ENCODE measurements at places on chromosomes 12 and 14.

DNA sequence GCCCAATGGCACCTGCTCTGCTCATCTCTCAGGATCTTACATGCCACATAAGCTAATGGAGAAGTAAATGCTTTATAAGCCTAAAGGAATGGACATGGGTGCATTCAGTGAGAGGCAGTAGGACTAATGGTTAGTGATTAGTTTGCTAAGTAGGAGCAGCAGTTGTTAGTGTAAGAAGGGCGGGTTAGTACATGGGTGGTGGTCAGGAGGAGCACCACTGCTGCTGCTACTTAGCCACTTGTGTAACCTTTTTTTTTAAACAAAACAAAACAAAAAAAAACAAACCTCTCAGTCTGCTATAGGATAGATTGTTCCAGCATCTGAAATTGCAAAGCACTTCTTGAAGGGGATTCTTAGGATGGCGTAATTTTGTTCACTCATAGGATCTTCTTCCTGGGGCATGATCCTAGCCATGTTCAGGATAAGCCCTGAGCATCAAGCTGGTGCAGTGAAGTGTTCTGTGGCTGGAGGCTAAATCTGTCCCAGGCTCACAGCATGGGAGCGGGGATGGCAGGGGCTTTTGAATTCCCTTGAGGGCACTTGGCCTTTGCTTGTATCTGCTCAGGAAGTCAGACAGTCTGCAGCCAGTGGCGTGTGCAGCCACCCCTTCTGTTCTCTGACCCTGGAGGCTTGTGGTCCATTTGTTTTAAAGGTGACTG lies 63.6 kb downstream of the CHST11 start:
- no peak for DNase-seq

- DNase-seq, result no peak
Observed at GRCh38 chr14:76510181-76510580, 134.2 kb downstream of the ESRRB start.

- DNase-seq, result no peak
Observed at GRCh38 chr14:64910847-64911495, 3.3 kb upstream of the CHURC1 start.

DNA sequence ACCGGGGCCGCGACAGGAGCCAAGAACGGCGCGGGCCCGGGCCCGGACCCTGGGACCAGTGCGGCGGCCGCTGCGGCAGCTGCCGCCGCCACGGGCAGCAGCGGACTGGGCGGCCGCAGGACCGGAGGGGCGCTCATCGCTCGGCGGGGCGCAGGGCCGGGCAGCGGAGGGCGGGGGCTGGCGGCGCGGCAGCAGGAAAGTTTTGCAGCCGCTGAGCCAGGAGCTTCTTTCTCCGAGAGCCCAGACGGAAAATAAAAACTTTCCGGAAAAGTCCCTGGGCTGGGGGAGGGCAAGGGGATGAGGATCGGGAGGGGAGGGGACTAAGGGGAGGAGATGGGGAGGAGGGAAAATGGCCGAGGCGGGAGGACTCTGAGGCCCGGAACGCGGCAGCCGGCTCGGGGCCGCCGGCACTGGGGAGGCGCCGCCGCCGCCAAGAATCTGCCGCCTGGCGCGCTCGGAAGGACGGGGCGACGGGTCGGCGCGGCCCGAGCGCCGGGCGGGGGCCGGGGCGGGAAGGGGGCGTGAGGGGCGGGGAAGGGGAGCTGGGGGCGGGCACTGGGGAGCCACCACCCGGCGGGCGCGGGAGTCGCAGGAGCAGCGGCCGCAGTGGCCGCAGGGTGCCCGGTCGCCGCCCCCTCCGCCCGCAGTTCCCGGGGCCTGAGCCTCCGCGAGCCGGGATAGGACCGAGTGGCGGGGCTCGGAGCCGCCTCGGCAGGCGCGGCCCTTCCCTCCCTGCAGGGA lies at the start of gene PRKD1:
Gene PRKD1, minus strand, starts transcription at position 472 of the 741 bp plus-strand sequence.
- peak; percentile 53 for DNase-seq

GRCh38 chr14:101875041-101875726 lies 89.2 kb upstream of the DYNC1H1 start:
- no peak for DNase-seq

GRCh38 chr12:26997003-26997402 lies 17.2 kb downstream of the TM7SF3 start:
- DNase-seq, result no peak

DNA sequence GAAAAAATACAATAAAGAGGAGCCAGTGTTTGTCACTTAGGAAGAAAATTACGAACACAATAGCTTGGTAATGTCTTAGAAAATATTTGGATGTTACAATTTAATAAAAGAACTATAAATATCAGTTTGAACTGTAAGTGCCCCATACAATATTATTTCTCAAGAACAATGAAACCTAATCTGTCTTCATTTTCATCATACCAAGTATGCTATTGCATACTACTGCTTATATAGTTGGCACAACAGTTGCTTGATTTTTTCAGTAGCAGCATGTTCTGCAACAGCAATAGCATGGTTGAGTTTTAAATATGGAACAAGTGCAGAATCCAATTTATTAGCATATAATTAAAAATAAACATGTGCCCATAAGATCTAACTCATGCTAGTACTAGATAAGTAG lies 564.6 kb downstream of the C12orf50 start:
- no peak for DNase-seq

DNA sequence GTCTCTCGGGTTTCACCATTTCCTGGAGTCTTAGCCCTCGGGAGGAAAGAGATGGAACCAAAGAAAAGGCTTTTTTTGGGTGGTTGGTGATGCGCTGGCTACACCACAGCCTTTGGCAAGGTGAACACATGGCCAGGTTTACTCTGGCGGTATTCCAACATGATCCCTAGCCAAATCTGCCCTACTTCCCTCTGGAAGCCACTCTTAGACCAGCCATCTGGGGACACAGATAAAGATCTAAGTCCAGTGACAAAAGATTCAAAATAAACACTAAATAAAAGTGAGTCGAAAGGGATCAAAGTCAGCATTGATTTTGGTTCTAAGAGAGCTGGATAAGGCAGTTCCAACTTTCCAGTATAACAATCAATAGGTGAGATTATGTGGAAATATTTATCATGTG lies 694.5 kb downstream of the VRK1 start:
- DNase-seq, result no peak

- DNase-seq, result no peak
Observed at GRCh38 chr12:114696443-114697242, 12.7 kb upstream of the TBX3 start.

- DNase-seq, result no peak
Observed at GRCh38 chr12:32390572-32391219, 8.7 kb upstream of the FGD4 start.

DNA sequence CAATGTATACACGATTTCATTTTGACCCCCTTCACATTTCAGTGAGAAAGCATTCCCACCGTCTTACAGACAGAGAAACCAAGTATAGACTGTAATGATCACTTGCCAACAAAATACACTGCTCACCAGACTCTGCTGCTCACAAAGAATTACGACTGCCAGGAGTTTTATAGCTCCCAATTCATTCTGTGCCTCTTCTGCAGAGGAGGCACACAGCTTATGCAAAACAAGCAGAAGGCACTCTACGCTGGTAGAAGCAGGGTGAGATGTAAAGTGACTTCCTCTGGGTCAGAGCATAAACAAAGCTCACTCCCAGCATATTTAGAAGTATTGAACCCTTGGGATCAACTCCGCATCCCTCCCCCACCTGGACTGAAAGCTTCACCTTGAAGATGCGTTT lies 14.6 kb downstream of the SPTB start:
- DNase-seq, result no peak

- DNase-seq, result no peak
Observed at GRCh38 chr12:118618695-118619094, 242.3 kb downstream of the SUDS3 start.

DNA sequence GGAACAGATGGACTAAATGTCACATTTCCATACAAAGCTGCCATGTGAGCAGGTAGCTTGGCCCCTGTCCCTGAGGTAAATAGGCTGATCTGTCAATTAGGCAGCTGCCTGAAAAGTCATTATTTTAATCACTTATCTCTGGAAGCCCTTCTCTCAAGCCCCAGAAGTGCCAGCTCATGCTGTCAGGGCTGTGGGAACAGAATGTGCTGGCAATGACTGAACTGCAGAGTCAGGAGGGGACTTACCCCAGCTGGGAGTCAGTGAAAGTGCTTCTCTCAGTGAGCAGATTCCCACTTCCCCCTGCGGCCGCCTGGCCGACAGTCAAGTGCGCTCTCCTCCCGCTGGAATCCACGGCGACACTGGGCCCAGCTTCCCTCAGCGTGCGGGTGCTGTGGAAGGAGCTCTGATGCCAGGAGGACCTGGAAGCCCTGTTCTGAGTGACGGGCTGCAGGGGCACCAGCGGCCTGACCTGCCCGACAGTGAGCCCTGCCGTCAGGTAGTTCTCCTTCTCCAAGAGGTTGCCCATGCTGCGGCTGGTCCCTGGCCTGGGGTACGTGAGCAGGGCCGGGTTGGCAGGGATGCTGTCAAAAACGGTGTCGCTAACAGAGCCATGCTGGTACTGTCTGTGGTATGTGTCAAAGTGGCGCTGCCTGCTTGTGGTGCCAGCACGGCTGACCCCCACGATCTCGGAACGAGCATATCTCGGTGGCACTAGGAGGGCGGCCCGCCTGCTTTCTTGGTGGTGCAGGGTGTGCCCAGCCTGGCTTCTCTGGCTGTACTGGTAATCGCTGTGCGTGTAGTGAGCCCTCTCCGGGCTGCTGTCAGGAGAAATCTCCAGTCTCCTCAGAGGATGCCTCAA lies 18.7 kb downstream of the PKP2 start:
- DNase-seq, result no peak

GRCh38 chr14:23433457-23433856 lies 2.0 kb downstream of the MYH7 start:
- no peak for DNase-seq

DNA sequence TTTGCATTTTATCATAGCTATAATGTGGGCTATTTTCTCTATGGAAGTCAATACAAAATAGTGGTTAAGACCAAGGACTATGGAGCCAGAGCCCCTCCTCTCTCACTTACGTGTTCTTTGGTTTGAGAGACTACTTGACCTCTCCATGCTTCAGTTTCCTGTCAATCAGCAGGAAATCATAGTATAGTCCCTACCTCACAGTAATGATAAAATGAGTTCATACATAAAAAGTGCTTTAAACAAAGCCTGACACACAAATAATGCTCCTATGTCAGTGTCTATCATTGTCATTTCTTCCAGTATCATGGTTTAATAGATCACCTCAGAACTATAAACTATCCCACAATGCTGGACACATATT lies 90.4 kb downstream of the MED13L start:
- DNase-seq, result no peak

Data from neural crest cell (in vitro differentiated cells).